ENCODE measurements at places on chromosomes 3 and 15.
A peak's percentile ranks its signal among the peaks of the same experiment; 100 is the strongest.

- H3K4me3 ChIP-seq, result peak overlapping the region; percentile 100
- no peak for DNase-seq
- H3K36me3 ChIP-seq, result peaks cover 26% of the 10 kb centered on the region
- H3K4me1 ChIP-seq, result peaks cover 22% of the 10 kb centered on the region
These were observed 667 bp downstream of the UMPS start for GRCh38 chr3:124730941-124731297.

DNA sequence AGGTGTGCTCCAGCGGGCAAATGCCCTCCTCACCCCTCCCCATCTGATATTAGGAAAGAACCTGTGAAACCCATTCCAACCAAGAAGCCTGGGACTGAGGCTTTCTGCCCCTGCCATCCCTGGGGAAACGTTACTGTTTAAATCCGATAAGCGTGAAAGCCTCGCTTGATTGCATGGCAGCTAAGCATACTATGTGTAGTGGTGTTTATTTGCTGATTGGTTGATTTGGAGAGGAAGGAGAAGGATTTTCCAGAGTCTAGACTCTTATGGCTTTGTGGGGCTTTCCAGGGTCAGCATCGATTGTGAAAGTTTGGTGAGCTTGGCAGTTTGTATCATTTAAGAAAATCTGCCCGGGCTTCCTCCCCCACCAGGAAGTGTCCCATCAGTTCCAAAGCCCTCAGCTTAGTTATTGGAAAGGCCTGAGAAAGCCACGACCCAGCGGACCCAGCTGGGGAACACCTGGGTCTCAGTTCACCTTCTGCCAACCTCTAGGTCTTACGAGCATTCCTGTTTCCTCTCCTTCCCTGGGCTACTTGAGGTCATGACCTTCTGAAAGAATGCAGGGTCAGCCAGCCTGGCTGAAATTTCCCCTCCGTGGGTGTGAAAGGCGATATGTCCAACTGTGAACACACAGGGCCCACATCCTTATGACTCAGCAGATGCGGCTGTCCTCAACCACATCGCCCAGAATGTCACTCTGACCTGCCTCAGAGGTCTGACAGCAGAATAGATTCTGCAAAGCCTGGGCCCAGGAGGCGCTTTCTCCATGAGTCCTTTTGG is 62.8 kb upstream of the HERC1 start:
- no peaks in the 10 kb centered on the region for H3K27me3 ChIP-seq
- peaks cover 70% of the 10 kb centered on the region for H3K4me1 ChIP-seq
- peak overlapping the region; percentile 67 for H3K27ac ChIP-seq

- no peaks in the 10 kb centered on the region for H3K4me1 ChIP-seq
- no peak overlapping the region for H3K4me3 ChIP-seq
- H3K27me3 ChIP-seq, result no peaks in the 10 kb centered on the region
- H3K36me3 ChIP-seq, result no peaks in the 10 kb centered on the region
- no peak overlapping the region for H3K27ac ChIP-seq
These were observed 1531.1 kb downstream of the SI start for GRCh38 chr3:163547014-163547685.

DNA sequence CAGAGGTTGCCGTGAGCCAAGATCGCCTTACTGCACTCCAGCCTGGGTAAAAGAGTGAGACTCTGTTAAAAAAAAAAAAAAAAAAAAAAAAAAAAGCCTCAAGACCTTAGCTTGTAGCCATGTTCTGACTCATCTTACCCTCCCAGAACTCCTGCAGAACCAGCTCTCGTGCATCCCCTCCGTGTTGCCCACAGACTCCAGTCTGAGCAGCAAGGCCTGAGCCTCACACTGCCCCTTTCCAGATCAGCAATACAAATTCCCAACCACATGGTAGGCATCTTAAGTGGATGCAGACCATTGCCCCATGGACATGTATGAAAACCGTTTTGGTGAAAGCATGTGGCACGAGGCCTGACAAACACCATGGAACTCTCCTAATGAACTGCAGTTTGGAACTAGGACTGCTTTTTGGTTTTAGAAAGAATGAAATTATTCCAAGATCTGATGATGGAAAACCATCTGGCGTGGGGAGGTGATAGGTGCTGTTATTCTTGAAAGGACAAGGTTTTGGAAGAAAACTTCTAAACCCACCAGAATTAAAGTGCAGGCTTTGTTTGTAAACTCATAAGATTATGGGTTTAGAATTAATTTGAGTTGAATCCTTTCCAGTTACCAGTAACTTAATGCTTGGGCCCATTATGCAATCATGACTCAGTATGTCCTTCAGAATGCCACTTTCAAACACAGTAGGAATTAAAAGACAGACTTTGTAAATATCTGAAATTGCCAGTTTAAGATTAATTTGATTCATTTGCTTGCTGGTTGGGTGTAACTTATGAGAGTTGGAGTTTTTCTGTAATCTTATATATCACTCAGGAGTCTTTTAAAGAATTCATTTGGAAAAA is 163.7 kb upstream of the LRTM1 start:
- H3K27ac ChIP-seq, result no peak overlapping the region
- no peaks in the 10 kb centered on the region for H3K36me3 ChIP-seq
- no peak overlapping the region for H3K4me3 ChIP-seq
- no peaks in the 10 kb centered on the region for H3K4me1 ChIP-seq

DNA sequence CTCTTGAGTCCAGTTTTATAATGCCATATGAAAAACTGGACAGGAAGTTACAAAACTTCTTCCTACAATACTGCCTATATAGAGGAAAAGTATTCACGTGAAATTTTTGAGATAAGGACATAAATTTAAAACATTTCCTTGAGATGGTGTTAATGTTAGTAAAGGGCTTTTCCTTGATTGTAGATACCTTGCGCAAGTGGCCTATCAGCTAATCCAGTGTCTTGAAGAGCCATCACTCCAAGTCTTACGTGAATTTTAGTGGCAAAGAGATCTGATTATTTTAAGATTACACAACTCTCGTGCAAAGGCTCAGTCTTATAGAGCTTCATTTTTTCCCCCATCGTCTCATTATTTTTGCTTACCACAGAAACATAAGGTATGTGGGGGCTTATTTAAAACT is 18.4 kb downstream of the C3orf38 start:
- H3K27me3 ChIP-seq, result no peaks in the 10 kb centered on the region
- no peak overlapping the region for H3K27ac ChIP-seq
- DNase-seq, result no peak

DNA sequence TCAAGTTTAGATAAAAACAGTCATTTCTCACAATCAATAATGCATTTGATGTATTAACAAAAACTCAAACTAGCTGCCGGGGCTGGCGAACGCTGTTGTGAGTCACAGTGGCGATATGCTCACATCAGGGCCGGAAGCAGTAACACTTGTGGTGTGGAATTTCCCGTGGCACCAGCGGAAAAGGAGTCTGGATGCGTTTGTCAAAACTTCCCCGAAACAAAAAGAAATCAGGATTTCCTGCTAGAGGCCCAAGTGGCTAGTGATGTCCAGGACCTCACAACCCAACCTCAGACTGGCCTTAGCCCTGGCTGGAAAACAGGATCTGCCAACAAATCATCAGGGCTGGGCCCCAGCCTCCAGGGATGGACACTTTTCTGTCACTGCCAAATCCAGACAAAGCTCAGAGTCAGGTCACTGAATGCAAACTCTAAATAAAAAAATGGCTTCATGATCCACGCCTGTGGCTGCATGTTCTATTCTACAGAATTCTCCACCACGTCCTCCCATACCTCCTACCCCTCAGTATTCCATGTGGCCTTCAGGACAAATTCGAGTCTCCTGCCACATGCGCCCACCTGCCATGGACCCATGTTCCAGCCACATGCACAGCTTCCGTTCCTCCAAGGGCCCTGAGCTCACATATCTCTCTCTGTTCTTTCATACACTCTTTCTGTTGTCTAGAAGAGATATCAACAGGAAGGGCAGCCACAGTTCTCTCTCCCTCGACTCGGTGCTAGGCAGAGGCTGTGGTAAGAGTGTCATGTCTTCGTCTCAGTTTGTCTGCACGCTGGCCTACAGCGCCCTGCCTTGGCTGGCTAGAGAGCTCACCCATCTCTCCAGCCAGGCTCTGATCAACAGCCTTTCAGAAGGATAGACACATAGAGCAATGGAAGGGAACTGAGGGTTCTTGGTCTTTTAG is 35.4 kb downstream of the EHD4 start:
- H3K4me1 ChIP-seq, result peaks cover 70% of the 10 kb centered on the region
- peak overlapping the region; percentile 75 for H3K4me3 ChIP-seq
- no peaks in the 10 kb centered on the region for H3K27me3 ChIP-seq

DNA sequence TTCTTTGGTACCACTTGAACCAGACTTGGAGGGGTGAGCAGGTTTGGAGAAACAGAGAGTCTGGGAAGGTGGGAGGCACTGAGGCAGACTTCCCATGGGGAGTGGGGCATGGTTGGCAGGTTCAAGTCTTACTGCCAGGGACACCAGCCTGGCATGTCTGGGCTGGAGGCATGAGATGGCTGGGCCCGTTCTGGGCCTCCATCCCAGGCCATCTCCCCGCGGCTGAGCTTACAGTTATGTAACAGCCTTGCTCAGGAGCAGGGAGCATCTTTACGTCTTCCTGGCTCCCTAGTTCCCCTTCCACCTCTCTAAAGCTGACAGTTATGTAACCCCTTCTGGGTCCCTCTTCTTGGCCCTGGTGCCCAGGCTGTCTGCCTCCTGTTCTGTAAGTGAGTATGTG is 12.4 kb downstream of the VIPR1 start:
- no peaks in the 10 kb centered on the region for H3K36me3 ChIP-seq
- H3K4me3 ChIP-seq, result no peak overlapping the region
- no peak overlapping the region for H3K27ac ChIP-seq
- DNase-seq, result no peak
- H3K4me1 ChIP-seq, result peaks cover 26% of the 10 kb centered on the region

DNA sequence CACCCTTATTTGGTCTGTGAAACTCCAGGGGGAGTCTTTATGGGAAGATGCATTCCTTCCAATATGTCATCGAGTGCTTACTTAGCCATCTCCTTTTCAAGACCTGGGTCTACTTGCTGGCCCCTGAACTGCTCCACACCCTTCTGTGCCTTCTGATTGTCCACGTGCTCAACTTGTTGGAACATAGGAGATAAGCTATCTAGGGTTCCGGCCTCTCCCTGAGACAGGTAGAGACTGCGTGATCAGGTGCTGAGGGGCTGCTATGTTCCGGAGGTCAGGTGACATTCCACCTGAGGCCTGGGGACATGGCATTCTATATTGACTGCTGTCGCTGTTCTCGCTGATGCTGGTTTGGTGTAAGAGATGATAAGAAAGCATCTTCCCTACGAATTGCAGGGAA is 65.6 kb downstream of the ATP1B3 start:
- no peaks in the 10 kb centered on the region for H3K27me3 ChIP-seq
- no peak for DNase-seq
- no peak overlapping the region for H3K4me3 ChIP-seq

DNA sequence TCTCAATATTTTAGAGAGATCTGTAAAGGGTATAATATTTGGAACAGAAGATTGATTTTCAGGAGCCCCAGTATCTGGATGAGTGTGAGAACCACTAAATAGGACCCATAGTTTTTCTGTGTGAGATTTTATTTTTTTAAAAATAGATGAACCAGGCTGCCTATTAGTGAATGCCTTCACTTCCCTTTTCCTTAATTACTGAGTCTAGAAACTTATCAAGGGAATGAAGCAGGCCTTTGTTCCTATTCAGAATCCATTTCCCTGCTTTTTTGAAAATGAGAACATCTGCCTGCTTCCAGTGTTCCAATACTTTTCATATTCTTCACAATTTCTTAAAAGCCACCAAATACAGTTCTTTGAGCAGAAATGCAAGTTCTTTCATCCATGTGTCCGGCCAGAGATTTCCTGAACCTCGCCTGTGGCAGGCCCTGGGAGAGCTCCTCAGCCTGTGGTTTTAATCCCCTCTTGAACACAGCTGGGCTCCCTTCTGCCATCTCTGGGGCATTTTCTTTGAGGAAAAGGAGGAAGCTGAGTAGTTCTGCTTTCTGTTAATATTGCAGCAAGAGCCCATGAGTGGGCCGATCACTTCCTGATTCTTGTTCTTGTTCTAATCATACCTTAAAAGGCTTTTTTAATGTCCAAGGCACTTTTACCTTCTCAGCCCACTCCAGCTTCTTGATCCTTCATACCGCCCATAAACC is 4.7 kb downstream of the EHD4 start:
- H3K27me3 ChIP-seq, result no peaks in the 10 kb centered on the region
- H3K4me1 ChIP-seq, result peaks cover 49% of the 10 kb centered on the region
- peaks cover 26% of the 10 kb centered on the region for H3K36me3 ChIP-seq
- no peak overlapping the region for H3K27ac ChIP-seq
- DNase-seq, result no peak
- H3K4me3 ChIP-seq, result peak overlapping the region; percentile 18

DNA sequence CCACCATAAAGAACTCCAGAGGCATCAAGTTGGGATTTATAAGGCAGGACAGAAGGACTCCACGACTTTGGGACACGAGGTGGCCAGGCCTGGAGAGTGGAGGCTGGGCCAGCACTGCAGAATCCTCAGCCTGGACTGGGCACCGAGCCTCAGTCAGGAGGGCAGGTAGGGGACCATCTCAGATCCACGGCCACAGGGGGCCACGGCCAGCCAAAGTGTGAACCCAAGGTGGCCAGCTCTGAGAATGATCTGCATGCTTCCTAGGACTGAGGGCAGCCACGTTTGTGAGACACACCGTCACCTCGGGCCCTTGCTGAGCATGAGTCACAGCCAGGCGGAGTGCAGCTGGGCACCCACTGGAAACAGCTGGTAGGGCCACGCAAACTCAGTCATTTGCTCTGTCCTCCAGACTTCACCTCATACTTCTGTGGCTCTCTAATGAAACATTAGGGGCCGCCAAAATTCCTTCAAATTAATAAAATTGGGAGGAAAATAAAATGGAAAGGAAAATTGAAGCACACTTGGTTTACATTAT is 65.8 kb downstream of the CTNNB1 start:
- H3K27ac ChIP-seq, result no peak overlapping the region
- peak; percentile 37 for DNase-seq
- H3K4me3 ChIP-seq, result no peak overlapping the region
- H3K4me1 ChIP-seq, result no peaks in the 10 kb centered on the region
- no peaks in the 10 kb centered on the region for H3K36me3 ChIP-seq

- H3K4me1 ChIP-seq, result no peaks in the 10 kb centered on the region
- H3K36me3 ChIP-seq, result no peaks in the 10 kb centered on the region
- H3K27me3 ChIP-seq, result no peaks in the 10 kb centered on the region
- H3K4me3 ChIP-seq, result no peak overlapping the region
- DNase-seq, result no peak
These were observed 121.8 kb upstream of the NLGN1 start for GRCh38 chr3:173275740-173276139.
